ENCODE measurements at places on chromosomes 5 and 9.

GRCh38 chr9:90147426-90147825 is 495.2 kb downstream of the DIRAS2 start:
- DNase-seq: no peak

- peak; percentile 73 for DNase-seq
Observed at GRCh38 chr9:97386733-97387503, 25.0 kb upstream of the TDRD7 start.

- DNase-seq: no peak
Observed at GRCh38 chr5:171637811-171638210, 147.8 kb upstream of the SMIM23 start.

DNA sequence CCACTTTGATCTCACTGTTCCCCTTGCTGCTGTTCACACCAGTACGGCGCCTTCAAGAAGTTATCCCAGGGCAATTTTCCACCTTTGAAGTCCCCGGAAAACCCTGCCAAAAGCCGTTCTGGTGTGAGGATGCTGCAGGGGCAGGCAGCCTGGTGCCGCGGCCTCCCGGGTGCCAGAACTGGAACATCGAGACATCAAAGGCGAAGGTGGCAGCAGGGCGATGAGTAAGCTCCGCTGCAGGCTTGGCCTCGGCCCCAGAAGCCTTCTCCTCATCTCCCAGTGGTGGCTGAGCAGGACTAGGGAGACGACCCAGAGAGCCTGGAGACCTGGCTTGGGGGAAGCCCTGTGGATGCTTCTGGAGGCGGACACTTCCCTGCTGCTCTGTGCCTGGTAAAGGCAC is 115.3 kb upstream of the MSX2 start:
- no peak for DNase-seq

DNA sequence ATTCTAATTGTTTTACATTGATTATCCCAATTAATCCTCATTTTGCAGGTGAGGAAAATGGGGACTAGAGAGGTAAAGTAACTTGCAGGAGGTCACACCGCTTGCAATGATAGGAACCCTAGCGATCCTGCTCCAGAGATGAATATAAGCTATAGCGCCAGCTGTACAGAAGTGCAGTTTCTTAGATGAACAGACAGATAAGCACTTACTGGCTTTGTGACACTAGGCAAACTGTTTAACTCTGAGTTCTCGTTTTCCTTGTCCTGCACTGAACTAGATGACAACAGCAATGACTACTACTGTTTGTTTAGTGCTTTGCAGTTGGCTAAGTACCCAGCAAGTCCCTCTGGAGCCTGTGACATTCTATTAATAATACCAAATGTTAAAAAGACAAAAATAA is 11.1 kb downstream of the LHX6 start:
- DNase-seq: no peak

DNA sequence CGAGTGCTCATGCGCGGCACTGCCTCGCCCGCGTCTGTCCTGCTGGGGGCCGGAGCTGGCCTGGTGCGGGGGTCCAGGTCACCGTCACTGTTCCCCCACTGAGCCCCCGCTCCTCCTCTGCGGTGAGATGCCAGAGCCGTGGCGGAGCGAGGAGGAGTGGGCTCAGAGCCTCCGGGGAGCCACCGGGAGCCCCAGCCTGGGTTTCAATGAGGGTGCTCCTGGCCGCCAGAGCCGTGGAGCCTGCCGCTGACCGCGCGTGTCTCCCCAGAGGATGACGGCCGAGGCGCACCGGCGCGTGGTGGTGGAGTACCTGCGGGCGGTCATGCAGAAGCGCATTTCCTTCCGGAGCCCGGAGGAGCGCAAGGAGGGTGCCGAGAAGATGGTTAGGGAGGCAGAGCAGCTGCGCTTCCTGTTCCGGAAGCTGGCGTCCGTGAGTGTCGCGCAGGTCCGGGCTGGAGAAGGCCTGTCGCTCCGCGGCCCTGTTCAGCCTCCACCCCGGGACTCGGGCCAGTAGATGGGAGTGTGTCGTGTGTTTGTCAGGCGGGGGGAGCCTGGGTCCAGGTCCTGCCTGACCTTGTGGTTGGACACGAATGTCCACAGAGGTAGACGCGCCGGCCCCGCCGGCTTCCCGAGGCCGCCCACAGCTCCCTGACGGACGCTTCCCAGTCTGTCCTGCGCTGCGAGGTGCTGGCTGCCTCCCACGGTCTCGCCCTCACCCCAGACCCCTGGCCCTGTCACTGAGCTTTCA is 22.0 kb downstream of the EXOC3 start:
- no peak for DNase-seq

- DNase-seq: no peak
Observed at GRCh38 chr9:77838986-77839385, 190.9 kb upstream of the GNA14 start.

DNA sequence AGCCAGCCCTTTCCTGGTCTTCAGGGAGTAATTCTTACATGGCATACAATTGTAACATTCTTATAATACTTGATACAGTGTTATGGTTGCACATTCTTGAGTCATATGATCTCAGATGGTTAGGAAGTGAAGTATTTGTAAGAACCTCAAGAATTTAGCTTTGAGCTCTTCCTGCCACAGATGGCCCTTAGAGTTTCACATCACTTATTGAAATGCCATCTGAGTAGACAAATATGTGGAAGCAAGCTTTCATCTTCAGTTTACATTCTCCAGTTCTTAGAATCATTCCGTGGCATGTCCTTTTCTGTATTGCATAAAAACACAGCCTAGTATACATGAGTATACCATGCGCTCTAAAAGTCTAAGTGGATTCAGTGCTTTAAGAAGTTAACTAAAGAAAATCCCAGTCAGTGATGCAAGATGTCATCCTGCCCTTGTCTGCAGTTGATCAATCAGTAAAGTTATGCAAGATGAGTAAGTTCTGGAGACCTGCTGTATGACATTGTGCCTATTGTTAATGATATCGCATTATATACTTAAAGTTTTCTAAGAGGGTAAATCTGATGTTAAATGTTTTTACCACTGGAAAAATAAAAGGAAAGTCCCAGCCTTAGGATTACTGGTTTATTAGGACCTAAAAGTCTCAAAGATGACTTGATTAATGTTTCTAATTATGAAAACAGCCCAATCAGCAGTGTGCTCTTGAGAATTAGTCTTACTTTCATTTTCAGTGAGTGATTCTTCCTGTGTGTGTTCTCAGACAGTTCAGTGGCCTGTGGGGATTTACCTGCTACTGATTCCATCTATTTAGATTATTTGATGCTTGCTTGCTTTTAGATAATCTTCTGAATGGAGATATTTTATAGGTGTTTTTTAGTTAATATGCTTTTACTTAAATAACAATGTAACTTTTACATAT is 29.4 kb downstream of the RHOBTB3 start:
- DNase-seq: no peak

GRCh38 chr5:160315968-160316367 is 3.6 kb upstream of the CCNJL start:
- DNase-seq: no peak

DNA sequence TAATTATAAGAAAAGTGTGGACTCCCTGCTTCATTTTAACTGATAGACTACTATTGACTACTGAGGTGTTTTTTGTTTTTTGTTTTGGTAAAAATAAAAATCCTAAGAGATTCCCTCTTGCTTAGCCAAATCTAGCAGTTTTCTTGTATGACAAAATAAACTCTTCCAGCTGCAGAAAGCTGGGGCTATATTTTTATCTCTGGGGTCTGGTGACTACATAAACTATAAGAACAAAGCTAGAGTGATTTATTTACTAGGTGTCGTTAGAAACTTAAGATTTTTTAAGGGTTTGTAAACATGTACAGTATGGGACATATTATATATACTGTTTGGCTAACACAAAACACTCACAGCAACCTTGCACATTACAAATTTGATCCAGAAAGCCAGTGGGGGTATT is 467.4 kb upstream of the MPDZ start:
- no peak for DNase-seq

DNA sequence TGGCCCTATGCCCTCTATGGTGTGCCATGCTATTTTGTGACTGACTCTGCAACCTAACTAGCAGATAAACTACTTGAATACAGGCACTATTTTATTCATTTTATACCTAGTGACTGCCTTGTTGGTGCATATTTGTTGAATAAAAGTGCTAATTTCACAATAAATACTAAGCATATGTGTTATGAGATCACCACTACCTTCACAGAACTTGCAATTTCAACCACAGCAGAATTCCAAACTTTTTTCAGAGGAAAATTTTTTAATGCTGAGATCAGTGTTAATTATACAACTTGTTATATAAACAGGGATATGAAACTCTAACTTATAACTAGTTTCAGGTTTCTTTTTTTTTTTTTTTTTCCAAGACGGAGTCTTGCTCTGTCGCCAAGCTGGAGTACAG is 94.8 kb downstream of the NR3C1 start:
- DNase-seq: no peak

GRCh38 chr5:181281984-181282316 is 21.0 kb upstream of the TRIM52 start:
- no peak for DNase-seq

- no peak for DNase-seq
Observed at GRCh38 chr5:158272409-158272808, 413.5 kb upstream of the CLINT1 start.

- no peak for DNase-seq
Observed at GRCh38 chr5:1162751-1163150, 38.6 kb upstream of the SLC6A19 start.

- DNase-seq: no peak
Observed at GRCh38 chr5:62791059-62791458, 212.4 kb downstream of the LRRC70 start.

DNA sequence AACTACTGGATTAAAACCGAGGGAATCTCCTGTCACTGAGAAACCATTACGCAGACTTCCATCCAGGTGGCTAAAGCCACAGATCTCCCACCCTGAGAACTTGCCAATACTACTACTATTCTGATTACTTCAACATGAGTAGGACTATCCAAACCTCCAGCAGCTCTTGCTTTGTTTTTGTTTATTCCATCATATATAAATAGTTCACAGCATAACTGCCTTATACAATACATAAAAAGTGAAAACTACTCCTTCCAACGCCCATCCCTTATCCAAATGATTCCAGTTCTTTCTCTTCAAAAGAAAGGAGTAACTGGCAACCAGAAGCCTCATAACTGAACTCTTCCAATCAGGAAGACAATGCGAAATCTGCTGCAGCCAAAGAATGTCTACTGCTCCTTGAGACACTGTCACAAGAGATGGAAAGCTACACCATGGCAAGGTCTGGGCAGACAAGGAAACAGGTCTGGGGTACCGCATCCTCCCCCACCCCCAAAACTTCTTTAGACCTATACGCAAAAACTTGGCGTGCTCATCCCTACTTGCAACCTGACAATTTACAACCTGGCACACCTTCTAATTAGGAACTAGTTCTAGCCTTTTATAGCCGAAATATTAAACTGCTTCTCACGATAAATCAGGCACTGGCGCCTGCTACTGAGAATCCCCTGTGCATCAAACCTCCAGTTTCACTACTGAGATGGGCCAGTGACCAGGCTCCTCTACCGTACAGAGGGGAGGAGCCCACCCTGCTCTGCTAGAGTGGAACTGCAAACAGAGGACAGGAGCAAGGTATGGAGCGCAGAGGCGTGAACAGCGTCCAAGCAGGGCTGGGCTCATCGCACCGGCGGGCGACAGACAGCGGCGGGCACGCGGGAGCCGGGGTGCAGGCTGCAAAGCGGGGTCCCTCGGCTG is 986 bp downstream of the PLPP1 start:
- DNase-seq: no peak

- DNase-seq: no peak
Observed at GRCh38 chr5:142849880-142850279, 79.7 kb downstream of the ARHGAP26 start.

GRCh38 chr5:74953937-74954720 is 87.9 kb upstream of the FAM169A start:
- no peak for DNase-seq

DNA sequence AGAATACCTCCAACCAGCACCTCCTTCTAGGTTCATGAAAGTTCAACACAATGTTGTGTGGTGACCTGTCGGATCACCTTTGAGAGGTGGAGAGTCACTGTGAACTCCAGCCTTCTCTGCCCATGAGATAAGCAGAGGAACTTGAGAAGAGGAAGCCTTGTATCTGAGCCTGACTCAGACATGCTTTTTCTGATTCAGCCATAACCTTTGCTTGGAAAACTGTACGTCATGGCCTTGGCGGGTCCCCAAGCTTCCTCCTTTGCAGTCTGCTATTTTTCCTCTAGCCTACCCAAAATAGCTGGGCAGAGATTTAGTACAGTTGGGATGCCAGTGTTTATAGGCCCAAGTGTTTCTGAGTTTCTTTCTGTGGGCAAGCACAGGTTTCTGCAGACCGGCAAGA is 274.7 kb downstream of the CETN3 start:
- DNase-seq: no peak

DNA sequence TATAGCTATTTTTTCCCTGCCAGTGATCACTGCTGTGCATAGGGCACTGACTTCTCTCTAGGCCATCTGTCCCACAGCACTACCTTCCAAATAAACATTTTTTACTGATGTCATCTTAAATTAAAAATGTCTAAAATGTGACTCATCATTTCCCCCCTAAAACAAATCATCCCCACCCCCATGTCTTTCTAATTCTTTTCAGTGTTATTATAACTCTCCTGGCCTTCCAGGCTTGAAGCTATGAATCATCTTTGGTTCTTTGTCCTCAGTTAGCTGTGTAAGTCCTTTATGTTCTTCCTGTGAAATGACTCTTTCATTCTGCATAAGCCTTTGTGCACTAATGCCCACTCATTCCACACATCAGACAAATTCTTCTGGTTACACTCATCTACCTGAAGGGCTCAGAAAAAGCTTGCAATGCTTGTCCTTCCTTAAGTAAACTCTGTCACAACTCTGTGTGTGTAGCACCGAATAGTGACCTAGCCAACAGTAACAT is 78.1 kb downstream of the CFAP95 start:
- DNase-seq: no peak

DNA sequence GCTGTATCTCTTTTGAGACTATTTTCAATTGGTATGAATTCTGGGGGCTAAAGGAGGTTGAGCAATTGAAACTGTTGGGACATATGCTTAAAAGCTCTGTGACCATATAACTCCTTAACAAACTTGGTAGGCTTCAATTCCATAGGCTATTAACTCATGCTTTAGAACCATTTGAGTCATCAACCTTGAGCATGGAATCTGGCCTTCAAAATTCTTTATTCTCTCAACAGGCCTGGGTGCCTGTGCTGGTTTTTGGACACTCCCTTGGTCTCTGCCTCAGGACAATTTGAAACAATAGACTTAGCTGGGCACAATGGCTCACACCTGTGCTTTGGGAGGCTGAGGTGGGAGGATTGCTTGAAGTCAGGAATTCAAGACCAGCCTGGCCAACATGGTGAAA is 61.4 kb upstream of the EPB41L4A start:
- DNase-seq: no peak

DNA sequence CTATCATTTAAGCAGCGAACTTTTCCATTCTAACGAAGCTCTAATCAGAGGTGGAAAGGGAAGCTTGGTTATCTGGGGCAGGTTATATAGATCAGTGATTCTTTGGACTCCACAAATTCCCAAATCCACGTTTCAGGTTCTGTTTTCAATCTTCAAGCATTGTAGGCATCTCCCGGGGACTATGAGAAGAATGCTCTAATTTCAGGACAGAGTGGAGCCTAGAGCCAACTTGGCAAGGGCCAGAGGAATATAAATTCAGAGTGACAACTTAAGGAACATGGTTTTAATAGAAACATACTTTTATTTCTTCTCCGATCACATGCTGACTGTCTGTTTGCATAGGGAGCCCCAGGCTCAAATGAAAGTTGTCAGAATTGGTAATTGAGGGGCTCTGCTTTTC is 514.0 kb upstream of the KLF4 start:
- no peak for DNase-seq

- DNase-seq: no peak
Observed at GRCh38 chr9:112295174-112295573, 38.2 kb downstream of the PTBP3 start.

All from stimulated activated CD4-positive, alpha-beta T cell treated with anti-CD3 and anti-CD28 coated beads, Interleukin-4, amount 100 ng/mL, for 4 hours (primary cell).